Ovary (tissue), 10 donors: ENCODE measurements at places on chromosomes 2 and 18. TPM values are rescaled to one million over a fixed set of nuclear protein-coding genes. Genes with fewer than 3 reads are reported as not detected.

Gene REG1B
- 8.1 TPM for total RNA-seq

Gene PJVK
- 6.0 TPM for total RNA-seq

Gene TACR1
- total RNA-seq = 2.8 TPM

Gene MOGAT1
- total RNA-seq = not detected

Gene NEURL3
- not detected for total RNA-seq

Gene NPC1
- total RNA-seq = 54.5 TPM

Gene SCN9A
- 2.0 TPM for total RNA-seq

Gene MAIP1
- total RNA-seq = 16.2 TPM

Gene POMC
- 3.0 TPM for total RNA-seq

Gene IL1RL1
- 2.3 TPM for total RNA-seq

Gene ALPI
- not detected for total RNA-seq

Gene ST8SIA5
- total RNA-seq = 0.56 TPM

Gene ESPNL
- 0.30 TPM for total RNA-seq

Gene DSG1
- total RNA-seq = not detected

Gene GKN2
- not detected for total RNA-seq

Gene CCDC102B
- total RNA-seq = 1.8 TPM

Gene LONRF2
- 29.5 TPM for total RNA-seq

Gene RTN4
- 210 TPM for total RNA-seq

Gene CNDP1
- 0.15 TPM for total RNA-seq

Gene DNAH6
- 2.5 TPM for total RNA-seq

Gene SGPP2
- total RNA-seq = 2.1 TPM

Gene CIDEA
- not detected for total RNA-seq

Gene GALM
- total RNA-seq = 12.9 TPM

Gene TMEM237
- 24.8 TPM for total RNA-seq

Gene SAG
- not detected for total RNA-seq

Gene SKOR2
- total RNA-seq = not detected

Gene MYO3B
- total RNA-seq = 0.15 TPM

Gene REG3A
- total RNA-seq = not detected

Gene GALNT13
- 4.7 TPM for total RNA-seq

Gene ZNF519
- 9.4 TPM for total RNA-seq

Gene ARL4C
- 9.3 TPM for total RNA-seq

Gene NOL4
- total RNA-seq = not detected

Gene C1QL2
- total RNA-seq = not detected

Gene RGPD4
- not detected for total RNA-seq

Gene HOXD4
- total RNA-seq = 10.4 TPM

Gene COPS9
- 169 TPM for total RNA-seq

Gene PID1
- 42.3 TPM for total RNA-seq

Gene CHST10
- total RNA-seq = 23.6 TPM

Gene DLGAP1
- 9.8 TPM for total RNA-seq

Gene CDH20
- total RNA-seq = under 0.01 TPM

Gene TBR1
- total RNA-seq = not detected
